Stimulated activated CD4-positive, alpha-beta T cell treated with anti-CD3 and anti-CD28 coated beads, TNF-alpha, amount 100 ng/mL, for 4 hours (primary cell): ENCODE measurements at places on chromosomes 3 and 15.

GRCh38 chr3:74538669-74539068 lies 75.8 kb downstream of the CNTN3 start:
- no peak for DNase-seq

GRCh38 chr3:103083848-103084631 lies 649.2 kb downstream of the ZPLD1 start:
- no peak for DNase-seq

GRCh38 chr3:152480282-152480953 lies 211.7 kb downstream of the MBNL1 start:
- DNase-seq = no peak

GRCh38 chr15:85307687-85308045 lies 72.7 kb upstream of the AKAP13 start:
- no peak for DNase-seq

- DNase-seq = no peak
These were observed 41.2 kb downstream of the CCDC12 start for GRCh38 chr3:46935168-46935858.

DNA sequence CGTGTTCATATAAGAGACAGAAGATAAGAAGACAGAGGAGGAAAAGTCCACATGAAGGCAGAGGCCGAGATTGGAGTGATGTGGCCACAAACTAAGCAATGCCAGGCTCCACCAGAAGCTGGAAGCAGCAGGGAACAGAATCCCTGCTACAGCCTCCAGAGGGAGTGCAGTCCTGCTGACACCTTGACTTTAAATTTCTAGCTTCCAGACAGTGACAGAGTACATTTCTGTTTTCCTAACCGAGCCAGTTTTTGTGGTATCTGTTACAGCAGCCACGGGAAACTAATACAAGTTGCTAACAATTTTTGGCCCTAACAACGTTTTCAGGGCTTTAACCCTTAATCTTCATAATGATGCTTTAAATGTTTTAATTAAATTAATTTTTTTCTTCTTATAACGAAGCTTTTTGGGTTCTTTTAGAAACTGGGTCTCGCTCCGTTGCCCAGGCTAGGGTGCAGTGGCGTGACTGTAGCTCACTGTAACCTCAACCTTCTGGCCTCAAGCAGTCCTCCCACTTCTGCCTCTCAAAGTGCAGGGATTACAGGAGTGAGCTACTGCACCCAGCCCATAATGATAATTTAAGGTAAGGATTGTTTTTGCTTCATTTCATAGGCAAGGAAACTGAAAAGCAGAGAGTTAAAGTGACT lies 202.3 kb upstream of the PROK2 start:
- no peak for DNase-seq

DNA sequence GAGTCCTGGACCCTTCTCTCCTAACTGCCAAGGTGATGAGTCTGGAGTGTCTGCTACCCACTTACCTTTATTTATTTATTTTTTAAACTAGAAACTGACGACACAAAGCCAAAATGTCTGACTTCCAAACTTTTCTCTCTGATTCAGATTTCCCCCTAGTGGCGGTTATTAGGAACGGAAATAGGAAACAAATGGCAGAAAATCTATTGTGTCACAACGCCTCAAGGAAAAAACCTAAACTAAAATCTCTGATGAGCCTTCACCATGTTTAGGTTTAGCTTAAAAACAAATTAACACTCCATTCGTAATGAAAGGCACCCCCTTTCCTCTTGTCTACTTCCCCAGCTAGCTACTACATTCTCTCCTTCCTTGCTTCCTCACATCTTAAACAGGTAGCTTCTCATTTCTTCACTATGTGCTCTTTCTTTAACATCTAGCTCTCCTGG lies 94.0 kb upstream of the MEX3B start:
- DNase-seq = no peak

DNA sequence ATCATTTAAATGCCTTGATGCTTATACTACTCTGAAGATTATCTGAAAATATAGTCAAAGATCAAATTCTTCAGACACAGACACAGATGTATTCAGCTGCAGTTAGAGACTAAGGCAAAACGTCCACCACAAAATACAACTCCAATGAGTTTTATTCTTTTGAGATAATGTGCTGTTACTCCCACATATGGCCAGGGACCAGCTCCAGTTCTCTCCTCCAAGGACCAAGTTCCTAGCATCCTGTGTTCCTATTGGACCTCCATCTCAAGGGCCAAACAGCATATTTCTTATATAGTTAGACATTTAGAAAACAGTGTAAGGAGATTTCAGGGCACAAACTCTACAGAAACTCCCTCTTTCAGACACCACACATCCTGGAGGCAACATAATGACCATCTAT lies 27.1 kb downstream of the IP6K1 start:
- no peak for DNase-seq

- no peak for DNase-seq
These were observed 461.7 kb upstream of the PROK2 start for GRCh38 chr3:72246685-72247084.

DNA sequence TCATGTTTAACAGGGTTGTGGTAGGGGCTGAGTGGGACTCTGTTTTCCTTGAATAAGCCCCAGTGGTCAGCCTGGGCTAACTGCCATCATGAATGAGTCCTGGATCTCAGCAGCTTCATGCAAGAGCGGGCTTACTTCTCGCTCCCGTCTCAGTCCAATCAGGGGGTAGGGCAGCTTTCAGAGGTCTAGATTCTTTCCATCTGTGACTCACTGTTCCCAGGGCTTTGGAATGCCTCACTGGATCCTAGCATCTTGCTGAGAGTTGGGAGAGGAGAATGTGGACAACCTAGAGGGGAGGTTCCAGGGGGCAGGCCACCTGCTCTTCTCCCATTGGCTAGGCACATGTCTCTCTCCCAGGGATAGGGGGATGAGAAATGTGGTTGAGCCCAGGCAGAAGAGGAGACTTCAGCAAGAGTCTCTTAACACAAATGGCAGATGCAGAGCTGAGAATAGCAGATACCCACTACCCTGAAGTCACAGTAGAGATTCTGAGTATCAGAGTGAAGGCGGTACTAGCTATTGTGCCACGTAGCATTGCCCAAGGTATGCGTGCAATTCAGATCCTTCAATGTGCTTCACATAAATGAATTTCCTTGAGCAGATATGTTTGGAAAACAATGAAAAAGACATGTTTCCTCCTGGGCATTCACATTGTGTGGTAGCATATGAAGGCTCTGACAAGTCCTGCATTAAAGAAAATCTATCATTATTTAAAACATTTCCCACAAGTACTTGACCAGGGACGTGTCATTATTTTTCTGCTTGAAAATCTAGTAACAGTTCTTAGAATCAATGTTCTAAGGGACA lies 257.7 kb upstream of the PROK2 start:
- no peak for DNase-seq
